ENCODE measurements at places on chromosomes 1 and 21. TPM values are rescaled to one million over a fixed set of nuclear protein-coding genes. Genes with fewer than 3 reads are reported as not detected.

GRCh38 chr1:42731585-42731984, 8.5 kb downstream of the CLDN19 start:
- no peaks in the 10 kb centered on the region for H3K27me3 ChIP-seq
- H3K4me1 ChIP-seq = peaks cover 2% of the 10 kb centered on the region
- no peaks in the 10 kb centered on the region for H3K36me3 ChIP-seq

DNA sequence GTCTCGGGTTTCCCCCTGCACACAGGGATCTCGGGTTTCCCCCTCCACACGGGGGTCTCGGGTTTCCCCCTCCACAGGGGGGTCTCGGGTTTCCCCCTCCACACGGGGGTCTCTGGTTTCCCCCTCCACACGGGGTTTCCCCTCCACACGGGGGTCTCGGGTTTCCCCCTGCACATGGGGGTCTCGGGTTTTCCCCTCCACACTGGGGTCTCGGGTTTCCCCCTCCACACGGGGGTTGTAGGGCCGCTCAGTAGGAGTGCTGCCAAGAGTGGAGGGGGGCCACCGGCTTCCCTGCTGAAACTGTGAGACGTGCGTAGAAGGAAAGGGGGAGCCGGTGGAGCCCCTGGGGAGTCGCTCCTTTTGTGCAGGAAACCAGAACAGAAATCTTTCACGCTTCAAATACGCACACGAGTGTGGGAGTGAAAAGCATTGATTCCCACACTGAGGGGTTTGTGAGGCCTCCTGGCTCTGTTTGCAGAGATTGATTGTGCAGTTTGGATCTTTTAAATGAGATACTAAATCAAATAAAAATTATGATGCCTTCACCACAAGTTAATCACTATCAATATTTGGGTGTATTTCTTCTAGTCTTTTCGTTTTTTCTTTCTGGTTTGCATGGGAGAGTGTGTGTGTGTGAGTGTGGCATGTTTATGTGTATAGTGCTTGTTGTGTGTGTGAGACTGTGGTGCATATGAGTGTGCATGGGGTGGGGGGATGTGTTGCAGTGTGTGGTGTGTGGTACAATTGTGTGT, 54.3 kb upstream of the TRAPPC10 start:
- H3K27me3 ChIP-seq = no peaks in the 10 kb centered on the region
- peaks cover 7% of the 10 kb centered on the region for H3K36me3 ChIP-seq
- no peak overlapping the region for H3K4me3 ChIP-seq
- no peak for DNase-seq
- peaks cover 15% of the 10 kb centered on the region for H3K4me1 ChIP-seq

GRCh38 chr1:183318433-183318832, 99.7 kb downstream of the NMNAT2 start:
- H3K27ac ChIP-seq = no peak overlapping the region
- no peaks in the 10 kb centered on the region for H3K36me3 ChIP-seq
- H3K4me3 ChIP-seq = no peak overlapping the region

GRCh38 chr1:247360991-247361731, 29.5 kb upstream of the ZNF496 start:
- peak; percentile 12 for DNase-seq
- H3K4me1 ChIP-seq = peaks cover 6% of the 10 kb centered on the region
- no peak overlapping the region for H3K4me3 ChIP-seq
- no peaks in the 10 kb centered on the region for H3K36me3 ChIP-seq
- H3K27me3 ChIP-seq = peaks cover 40% of the 10 kb centered on the region

DNA sequence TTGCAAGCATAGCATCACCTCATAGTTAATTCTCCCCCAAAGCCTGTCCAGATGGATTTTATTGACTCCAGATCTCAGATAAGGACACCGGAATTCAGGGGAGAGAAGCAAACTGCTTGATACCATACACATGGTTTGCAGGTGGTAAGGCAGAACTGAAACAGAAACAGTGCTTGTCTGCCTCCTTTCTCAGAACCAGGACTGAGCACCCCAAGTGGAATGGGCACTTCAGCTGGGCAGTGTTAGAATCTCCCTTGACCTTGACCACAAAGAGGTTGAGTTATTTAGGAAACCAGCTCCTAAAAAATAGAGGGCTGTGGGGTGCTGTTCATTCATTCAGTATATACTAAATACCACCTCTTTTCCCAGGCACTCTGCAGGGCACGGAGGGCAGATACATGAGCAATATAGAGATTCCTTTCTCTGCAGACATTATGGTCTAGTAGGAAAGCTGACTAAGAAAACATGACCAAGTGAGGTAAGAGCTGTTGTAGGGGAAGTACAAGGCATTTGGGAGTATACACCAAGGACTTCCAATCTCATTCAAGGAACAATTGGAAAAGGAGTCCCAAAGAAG, 185.2 kb downstream of the C1orf94 start:
- no peaks in the 10 kb centered on the region for H3K4me1 ChIP-seq
- H3K36me3 ChIP-seq = no peaks in the 10 kb centered on the region
- DNase-seq = no peak
- peaks cover 25% of the 10 kb centered on the region for H3K27me3 ChIP-seq

GRCh38 chr1:116808200-116808847, 54.1 kb downstream of the CD2 start:
- H3K27me3 ChIP-seq = no peaks in the 10 kb centered on the region
- peak overlapping the region; percentile 79 for H3K4me3 ChIP-seq
- H3K4me1 ChIP-seq = peaks cover 81% of the 10 kb centered on the region
- H3K27ac ChIP-seq = peak overlapping the region; percentile 99
- peak; percentile 33 for DNase-seq
- H3K36me3 ChIP-seq = peaks cover 49% of the 10 kb centered on the region

DNA sequence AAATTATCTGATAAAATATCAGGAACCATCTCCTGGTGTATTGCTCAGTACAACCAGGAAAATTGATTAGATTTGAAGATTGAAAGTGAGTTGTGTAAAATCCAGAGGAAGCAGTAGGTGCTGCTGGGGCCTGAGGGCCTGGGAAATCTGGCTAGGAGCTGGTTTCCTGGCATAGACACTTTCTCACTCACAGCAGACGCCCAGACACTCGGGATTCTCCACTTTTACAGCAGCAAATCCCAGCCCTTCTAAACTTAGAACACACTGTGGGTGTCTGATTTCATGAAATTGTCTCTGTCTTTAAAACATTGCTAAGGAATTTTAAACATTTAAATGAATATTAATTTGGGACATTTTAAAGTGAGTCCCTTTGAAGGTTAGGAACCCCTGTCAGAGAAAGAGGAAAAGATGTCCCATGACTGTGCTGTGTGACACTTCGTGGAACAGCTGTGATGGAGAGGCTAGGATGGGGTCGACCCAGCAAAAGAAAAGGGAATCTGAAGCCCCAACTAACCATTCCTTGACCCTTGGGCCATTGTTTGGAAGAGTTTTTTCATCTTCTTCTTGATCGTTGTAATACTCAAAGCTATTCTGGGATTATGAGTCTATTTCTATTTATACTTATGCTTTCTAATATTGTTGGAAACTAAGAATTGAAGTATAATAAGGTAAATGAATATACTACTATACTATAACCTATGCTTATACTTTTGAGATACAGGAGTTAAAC, 49.0 kb upstream of the VAMP3 start:
- peaks cover 3% of the 10 kb centered on the region for H3K4me1 ChIP-seq
- H3K27ac ChIP-seq = no peak overlapping the region
- H3K27me3 ChIP-seq = peaks cover 13% of the 10 kb centered on the region
- no peak overlapping the region for H3K4me3 ChIP-seq

DNA sequence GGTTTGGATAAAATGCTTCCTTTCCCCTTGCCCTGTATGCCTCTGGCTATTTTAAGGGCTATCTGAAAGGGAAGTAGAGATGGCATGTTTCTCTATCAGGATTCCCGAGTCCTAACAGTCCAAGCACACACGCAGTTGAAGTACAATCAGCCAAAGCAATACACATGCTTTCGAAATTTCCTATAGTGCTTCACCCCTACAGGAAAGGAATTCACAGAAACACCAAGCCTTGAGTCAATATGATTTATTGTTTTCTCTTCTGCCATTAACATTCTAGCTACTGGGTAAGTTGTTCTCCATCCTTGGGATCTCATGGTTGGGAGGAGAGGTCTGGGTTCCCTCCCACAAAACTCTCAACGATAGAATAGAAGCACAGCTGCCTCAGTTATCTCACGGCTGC, 8.7 kb downstream of the ITLN1 start:
- H3K27ac ChIP-seq = no peak overlapping the region
- no peak overlapping the region for H3K4me3 ChIP-seq
- H3K36me3 ChIP-seq = no peaks in the 10 kb centered on the region
- no peaks in the 10 kb centered on the region for H3K27me3 ChIP-seq
- DNase-seq = no peak
- peaks cover 15% of the 10 kb centered on the region for H3K4me1 ChIP-seq

- no peak overlapping the region for H3K27ac ChIP-seq
- DNase-seq = no peak
- H3K4me1 ChIP-seq = no peaks in the 10 kb centered on the region
- H3K36me3 ChIP-seq = no peaks in the 10 kb centered on the region
- H3K4me3 ChIP-seq = no peak overlapping the region
Measured at GRCh38 chr1:226891846-226892523, 21.6 kb downstream of the PSEN2 start.

DNA sequence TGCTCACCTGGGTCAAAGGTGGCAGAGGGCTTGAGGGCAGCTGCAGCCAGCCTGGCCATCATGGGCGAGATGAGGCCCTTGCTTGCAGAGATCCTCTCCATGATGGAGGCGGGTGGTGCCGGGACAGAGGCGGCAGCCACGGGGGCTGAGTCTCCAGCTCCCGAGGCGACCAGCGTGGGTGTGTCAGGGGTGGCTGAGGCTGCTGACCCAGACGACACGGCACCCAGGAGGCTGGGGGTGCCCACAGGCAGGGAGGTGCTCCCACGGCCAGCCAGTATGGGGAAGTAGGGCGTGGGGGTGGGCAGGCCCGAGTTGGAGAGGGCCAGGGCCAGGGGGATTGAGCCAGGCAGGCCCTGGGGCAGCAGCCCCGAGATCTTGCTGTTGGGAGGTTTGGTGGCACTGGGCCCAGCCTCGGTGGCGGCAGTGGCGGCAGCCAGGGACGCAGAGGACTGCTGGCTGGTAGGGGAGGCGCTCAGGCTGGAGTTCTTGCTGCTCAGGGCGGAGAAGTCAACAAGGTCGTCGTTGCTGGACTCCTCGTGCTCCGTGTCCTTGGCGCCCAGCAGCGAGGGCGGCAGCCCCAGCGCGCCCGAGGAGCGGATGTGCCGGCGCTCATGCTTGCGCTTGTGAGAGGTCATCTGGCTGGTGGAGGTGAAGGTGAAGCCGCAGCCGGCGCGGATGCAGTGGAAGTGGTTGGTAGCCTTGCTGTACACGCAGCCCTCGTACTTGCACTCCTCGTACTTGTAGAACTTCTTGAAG, 142.9 kb downstream of the CASZ1 start:
- no peak overlapping the region for H3K27ac ChIP-seq
- no peak for DNase-seq
- H3K4me1 ChIP-seq = no peaks in the 10 kb centered on the region
- no peak overlapping the region for H3K4me3 ChIP-seq
- no peaks in the 10 kb centered on the region for H3K27me3 ChIP-seq

DNA sequence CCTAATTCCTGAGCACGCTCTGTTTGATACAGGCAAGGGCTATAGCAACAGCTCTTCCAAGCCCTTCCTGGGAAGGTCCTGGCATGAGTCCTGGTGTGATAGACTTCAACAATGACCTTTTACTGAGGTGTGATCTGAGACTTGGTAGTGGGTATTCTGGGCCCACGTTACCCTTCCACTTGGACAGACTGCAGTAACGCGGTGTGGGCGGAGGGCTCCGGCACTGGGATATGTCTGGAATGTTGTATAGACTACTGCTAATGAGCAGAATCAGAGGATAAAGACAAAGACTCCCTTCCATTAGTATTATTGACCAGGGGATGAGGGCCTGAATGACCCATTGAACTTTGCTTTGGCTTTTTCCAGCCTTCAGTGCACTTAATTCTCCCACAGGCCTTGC, 262.3 kb downstream of the RWDD3 start:
- H3K27me3 ChIP-seq = no peaks in the 10 kb centered on the region
- no peaks in the 10 kb centered on the region for H3K4me1 ChIP-seq
- H3K4me3 ChIP-seq = no peak overlapping the region
- no peak overlapping the region for H3K27ac ChIP-seq

Gene DLGAP3
- 0.82 TPM for total RNA-seq

Gene NGF
- total RNA-seq = not detected

Gene LCE1F
- total RNA-seq = not detected

Gene UTP11
- 52.3 TPM for total RNA-seq
